ENCODE measurements at places on chromosomes 3 and 15. TPM values are rescaled to one million over a fixed set of nuclear protein-coding genes. Genes with fewer than 3 reads are reported as not detected.
A peak's percentile ranks its signal among the peaks of the same experiment; 100 is the strongest.

The SFMBT1 gene
- 16.7 TPM for total RNA-seq

DNA sequence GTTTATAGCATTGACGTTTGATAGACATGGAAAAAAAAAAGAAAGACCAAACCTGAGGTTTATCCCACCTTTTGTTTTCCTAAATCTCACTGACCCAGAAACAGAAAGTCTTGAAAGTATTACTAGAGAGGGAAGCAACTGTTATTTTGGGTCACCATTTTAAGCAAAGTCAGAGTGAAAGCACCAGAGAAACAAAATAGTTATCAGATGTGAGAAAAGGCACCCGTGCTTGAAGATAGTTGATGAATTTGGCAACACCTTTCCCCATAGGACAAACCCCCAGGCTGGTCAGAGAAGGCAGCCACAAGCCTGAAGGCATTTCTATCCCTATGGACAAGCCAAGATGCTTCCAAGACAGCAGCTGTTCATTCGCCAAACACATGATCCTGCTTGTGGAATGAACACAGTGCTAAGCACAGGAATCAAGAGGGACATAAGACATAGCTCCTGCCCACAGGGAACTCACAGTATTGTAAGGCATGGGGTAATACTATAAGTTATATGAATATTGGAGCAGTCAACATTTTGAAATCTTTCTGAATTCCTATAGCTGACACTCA lies 170.9 kb downstream of the ERC2 start:
- no peaks in the 10 kb centered on the region for H3K4me1 ChIP-seq
- no peak overlapping the region for H3K4me3 ChIP-seq
- no peak overlapping the region for H3K27ac ChIP-seq
- H3K27me3 ChIP-seq = no peaks in the 10 kb centered on the region
- no peak for DNase-seq

The LCTL gene
- total RNA-seq = not detected

DNA sequence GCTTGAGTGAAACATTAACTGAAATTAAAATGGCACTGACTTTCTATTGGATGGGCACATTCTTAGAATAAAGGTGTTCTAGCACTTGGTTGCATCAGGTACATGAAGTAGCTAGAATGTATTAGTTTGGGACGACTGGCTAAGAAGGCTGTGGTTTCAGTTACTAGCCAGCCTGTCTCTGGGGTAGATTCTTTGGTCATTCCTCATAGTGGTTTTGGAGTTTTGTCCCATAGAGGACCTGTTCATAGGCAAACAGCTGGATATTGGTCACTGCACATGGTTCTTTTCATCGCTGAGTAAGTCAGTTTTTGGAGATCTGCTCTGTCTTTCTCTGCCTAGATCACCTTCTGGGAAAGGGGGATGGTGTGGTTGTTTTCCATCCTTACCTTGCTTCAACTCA lies 55.3 kb downstream of the ADAMTSL3 start:
- H3K36me3 ChIP-seq = peaks cover 9% of the 10 kb centered on the region
- no peak for DNase-seq
- H3K4me1 ChIP-seq = no peaks in the 10 kb centered on the region
- H3K4me3 ChIP-seq = no peak overlapping the region
- no peaks in the 10 kb centered on the region for H3K27me3 ChIP-seq
- no peak overlapping the region for H3K27ac ChIP-seq

The SCAANT1 gene
- total RNA-seq = not detected

The POTEB3 gene
- not detected for total RNA-seq

DNA sequence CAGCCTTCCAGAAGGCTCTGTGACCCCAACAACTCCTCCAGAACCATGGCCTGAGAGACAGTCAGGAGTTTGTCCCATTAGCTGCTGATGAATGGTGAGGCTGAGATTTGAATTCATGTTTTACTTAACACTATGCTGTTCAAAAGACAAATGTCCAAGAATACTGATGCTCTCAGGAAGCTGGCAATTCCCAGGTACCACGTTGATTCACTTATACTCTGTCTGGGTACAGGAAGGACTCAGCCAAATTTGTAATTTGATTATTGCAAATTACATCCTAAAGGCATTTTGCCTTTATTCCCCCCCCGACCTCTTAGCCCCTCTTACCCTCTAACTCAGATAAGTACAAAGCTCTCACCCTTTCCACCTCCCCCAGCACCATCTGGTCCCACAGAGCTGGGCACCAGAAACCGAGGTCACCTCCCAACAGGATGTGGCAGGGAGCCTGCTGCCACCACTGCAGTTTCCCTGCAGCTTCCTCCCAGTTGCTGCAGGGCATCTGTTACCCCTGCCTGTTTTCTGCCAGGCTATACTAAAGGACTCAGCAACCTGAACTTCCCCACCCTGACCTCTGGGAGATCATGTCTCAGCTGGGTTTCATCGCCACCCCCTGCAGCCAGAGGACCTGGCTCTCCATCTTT lies 33.6 kb downstream of the EAF1 start:
- no peak overlapping the region for H3K27ac ChIP-seq
- DNase-seq = no peak
- no peak overlapping the region for H3K4me3 ChIP-seq

DNA sequence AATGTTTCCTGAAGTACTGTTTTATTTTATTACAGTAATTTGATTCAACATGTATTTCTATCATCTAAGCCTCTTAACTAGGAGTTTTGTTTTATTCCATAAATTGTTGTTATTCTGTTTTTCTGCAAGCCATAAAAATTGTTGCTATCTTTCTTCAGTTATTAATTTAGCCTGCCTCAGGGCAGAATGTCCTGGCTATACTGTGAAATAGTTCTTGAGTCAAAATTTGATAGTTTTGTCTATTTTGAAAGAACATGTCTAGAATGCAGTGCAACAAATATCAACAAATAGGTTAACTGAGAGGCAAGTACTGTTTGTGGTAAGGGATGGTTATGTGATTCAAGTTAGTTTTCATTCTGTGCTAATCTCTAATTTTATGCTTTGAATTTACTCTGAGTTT lies 63.9 kb downstream of the PPARG start:
- H3K27me3 ChIP-seq = no peaks in the 10 kb centered on the region
- no peak for DNase-seq
- H3K4me1 ChIP-seq = peaks cover 29% of the 10 kb centered on the region
- H3K36me3 ChIP-seq = no peaks in the 10 kb centered on the region
- H3K4me3 ChIP-seq = no peak overlapping the region

DNA sequence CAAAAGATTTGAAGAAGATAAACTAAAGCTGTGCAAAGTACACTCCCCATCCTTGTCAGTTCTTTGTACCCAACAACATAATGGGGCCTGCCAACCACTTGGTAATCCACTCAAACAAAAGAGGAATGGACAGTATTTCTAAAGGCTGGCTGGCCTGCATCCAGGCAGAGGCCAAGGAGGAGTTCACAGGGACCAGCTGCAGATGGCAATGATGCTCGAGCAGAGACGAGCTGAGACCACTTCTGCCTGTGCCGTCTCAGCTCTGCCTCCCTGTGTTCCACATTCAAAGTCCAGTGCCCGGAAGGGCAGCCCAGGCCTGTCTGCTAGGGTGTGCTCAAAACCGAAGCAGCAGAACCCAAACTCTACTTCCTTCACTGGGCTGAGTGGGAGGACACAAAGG lies 14.3 kb downstream of the CXCR6 start:
- peaks cover 100% of the 10 kb centered on the region for H3K36me3 ChIP-seq
- H3K27ac ChIP-seq = peak overlapping the region; percentile 79
- no peak overlapping the region for H3K4me3 ChIP-seq

GRCh38 chr15:43735416-43735815 lies 10.8 kb upstream of the PDIA3 start:
- H3K27me3 ChIP-seq = no peaks in the 10 kb centered on the region
- no peaks in the 10 kb centered on the region for H3K36me3 ChIP-seq
- H3K4me3 ChIP-seq = no peak overlapping the region
- DNase-seq = no peak

The PRSS50 gene
- not detected for total RNA-seq

The PIF1 gene
- 0.56 TPM for total RNA-seq

The IQCF5 gene
- not detected for total RNA-seq

DNA sequence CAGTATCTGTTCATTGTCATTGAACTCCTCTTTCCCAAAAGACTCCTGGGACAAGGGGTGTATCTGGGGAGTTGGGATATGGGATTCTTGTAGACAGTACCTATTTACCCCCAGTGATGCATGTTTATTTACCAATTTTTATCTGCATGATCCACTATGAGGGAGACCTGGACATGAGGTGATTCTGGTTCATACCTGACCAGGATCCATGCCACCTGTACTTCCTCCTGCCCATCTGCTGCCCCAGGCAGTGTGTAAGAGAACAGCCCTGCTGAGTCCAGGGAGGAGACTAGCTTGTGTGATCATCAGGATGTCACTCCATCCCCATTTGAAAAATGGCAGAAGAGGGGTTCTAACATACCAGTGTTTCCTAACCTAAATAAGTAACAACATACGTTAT lies 3.1 kb upstream of the TPRG1 start:
- no peak overlapping the region for H3K27ac ChIP-seq
- H3K4me3 ChIP-seq = no peak overlapping the region
- no peaks in the 10 kb centered on the region for H3K27me3 ChIP-seq
- H3K4me1 ChIP-seq = no peaks in the 10 kb centered on the region

DNA sequence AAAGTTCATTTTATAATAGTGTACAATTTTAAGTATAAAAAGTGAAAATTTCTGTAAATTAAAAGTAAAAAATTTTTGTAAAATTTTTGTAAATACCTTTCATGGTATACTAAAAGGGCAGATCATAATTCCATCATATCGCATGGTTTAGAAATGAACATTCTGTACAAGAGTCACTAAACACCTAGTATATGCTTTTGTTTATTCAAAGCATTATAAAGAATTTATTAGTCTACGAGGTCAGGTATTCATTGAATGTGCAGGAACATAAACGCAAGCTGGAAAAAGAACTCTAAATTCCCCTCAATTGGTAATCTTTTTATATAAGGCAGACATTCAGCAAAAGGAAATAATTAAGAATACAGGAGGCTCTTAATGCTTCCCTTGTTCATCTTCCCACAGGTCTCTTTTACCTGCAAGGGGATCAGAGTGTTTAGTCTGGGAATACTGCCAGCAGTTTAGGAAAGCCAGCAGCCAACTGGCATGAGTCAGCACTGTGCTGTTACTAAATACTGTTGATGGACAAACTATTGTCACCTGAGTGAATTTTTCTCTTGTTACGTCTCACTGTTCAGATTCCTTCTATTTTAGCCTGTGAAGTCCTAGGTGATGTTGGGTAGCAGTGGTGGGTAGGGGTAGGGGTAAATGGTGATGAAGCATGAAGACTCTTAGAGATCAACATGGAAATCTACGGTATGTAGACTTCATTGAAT lies 70.1 kb downstream of the UQCC5 start:
- no peaks in the 10 kb centered on the region for H3K27me3 ChIP-seq
- peaks cover 45% of the 10 kb centered on the region for H3K36me3 ChIP-seq
- H3K4me1 ChIP-seq = no peaks in the 10 kb centered on the region
- H3K4me3 ChIP-seq = no peak overlapping the region

DNA sequence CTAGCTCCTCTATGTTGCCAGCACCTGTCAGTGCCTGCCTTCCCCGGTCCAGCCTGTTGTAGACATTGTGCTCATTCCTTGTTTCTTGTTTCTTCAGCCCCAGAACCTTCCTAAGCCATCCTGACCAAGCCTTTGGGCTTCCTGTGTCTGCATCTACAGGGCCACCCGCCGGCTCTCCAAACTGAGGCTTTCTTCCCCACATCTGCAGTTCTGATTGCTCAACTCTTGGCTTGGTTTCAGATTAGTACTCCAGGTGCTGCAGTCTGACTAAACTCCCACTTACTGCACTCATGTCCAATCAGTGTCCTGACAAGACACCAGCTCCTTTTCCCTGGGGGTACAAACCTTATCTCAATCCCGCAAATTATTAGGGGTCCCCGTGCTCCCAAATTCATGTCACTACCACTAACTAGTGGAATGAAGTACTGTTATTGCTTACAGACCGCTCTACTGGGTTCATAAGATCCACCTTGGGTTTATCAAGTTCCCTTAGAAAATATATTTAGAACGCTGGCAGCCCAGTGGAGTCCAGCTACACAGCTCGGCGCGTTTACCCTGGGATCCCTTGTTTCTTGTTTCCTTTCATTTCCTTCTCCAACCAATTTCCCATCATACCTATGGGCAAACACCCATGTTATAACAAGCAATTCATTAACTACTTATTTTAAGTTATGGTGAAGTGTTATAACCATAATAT lies 114.2 kb upstream of the TJP1 start:
- no peaks in the 10 kb centered on the region for H3K27me3 ChIP-seq
- H3K27ac ChIP-seq = no peak overlapping the region
- H3K4me3 ChIP-seq = no peak overlapping the region

GRCh38 chr15:50354838-50355618 lies at the start of gene GABPB1:
Gene GABPB1 (minus strand): TSS chr15:50355198. CDS start chr15:50309798, 45,400 bp downstream.
- H3K27ac ChIP-seq = peak within 1 kb of the TSS; percentile 99
- H3K36me3 ChIP-seq = no peaks in the 10 kb centered on the region
- DNase-seq = peak; percentile 86
- H3K27me3 ChIP-seq = no peaks in the 10 kb centered on the region
- no peaks in the 10 kb centered on the region for H3K4me1 ChIP-seq

The ASB14 gene
- not detected for total RNA-seq

DNA sequence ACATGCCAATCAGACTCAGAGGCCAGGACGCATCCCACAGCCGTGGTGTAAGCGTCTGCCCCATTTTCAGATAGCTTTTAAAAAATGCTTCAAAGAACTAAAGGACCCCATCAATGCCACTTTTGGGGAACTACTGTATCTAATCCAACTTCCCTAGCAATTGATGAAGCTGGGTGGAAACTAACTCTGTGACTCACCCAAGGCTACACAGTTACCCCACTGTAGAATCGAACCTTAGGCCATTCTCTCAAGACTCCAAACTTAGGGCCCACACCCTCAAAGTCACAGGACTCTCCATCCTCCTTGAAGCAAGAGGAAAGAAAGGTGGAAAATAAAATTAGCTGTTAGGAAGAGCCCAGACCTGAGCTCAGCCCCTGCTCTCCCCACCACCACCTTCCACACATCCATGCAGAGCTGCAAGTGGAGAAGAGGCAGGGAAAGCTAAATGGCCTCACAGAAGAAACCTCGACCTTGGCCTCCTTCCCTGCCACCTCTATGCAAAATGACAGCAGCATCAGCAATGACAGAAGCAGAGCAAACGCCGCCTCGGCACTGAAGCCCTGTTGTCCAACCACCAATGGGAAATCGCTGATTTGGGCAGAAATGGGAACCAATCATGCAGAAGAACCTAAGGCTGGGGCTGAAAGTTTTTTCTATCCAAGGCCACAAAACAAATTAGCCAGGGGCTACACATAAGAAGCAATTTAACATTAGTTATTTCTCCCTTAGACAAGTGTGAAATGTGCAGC lies 22.2 kb downstream of the ANP32A start:
- H3K36me3 ChIP-seq = no peaks in the 10 kb centered on the region
- no peak for DNase-seq

GRCh38 chr3:14424711-14425580 lies 22.5 kb downstream of the SLC6A6 start:
- no peaks in the 10 kb centered on the region for H3K27me3 ChIP-seq
- H3K4me3 ChIP-seq = no peak overlapping the region
- DNase-seq = no peak
- no peaks in the 10 kb centered on the region for H3K36me3 ChIP-seq
- no peaks in the 10 kb centered on the region for H3K4me1 ChIP-seq
- no peak overlapping the region for H3K27ac ChIP-seq

GRCh38 chr3:172659246-172660002 lies 51.4 kb downstream of the NCEH1 start:
- H3K4me1 ChIP-seq = peaks cover 9% of the 10 kb centered on the region
- H3K4me3 ChIP-seq = no peak overlapping the region
- no peak overlapping the region for H3K27ac ChIP-seq
- no peaks in the 10 kb centered on the region for H3K27me3 ChIP-seq
- H3K36me3 ChIP-seq = no peaks in the 10 kb centered on the region
- DNase-seq = no peak

- peak; percentile 56 for DNase-seq
- H3K27ac ChIP-seq = peak overlapping the region; percentile 35
- H3K4me3 ChIP-seq = no peak overlapping the region
- H3K36me3 ChIP-seq = no peaks in the 10 kb centered on the region
Measured at GRCh38 chr3:128311441-128311844, 155.2 kb downstream of the DNAJB8 start.

The GOLGA6L9 gene
- total RNA-seq = 0.63 TPM

Measured in right atrium auricular region (tissue), 2 donors.